Sigmoid colon (tissue), 7 donors: ENCODE measurements at places on chromosomes 12 and 14. TPM values are rescaled to one million over a fixed set of nuclear protein-coding genes. Genes with fewer than 3 reads are reported as not detected.

OR2AP1 gene
- not detected for total RNA-seq

OR4E2 gene
- not detected for total RNA-seq

PSMC6 gene
- total RNA-seq, result 91.7 TPM

PLCZ1 gene
- total RNA-seq, result not detected

GNG2 gene
- 44.2 TPM for total RNA-seq

TBX3 gene
- total RNA-seq, result 9.7 TPM

FOXN4 gene
- 1.9 TPM for total RNA-seq

TEP1 gene
- 24.3 TPM for total RNA-seq

KRT73 gene
- total RNA-seq, result not detected

DNAH10 gene
- not detected for total RNA-seq

STON2 gene
- 13.9 TPM for total RNA-seq

PHC1 gene
- total RNA-seq, result 46.8 TPM

BAG5 gene
- 25.2 TPM for total RNA-seq

MIP gene
- not detected for total RNA-seq

CLEC4C gene
- not detected for total RNA-seq

C12orf50 gene
- total RNA-seq, result not detected

CCDC197 gene
- not detected for total RNA-seq

EIF4B gene
- 537 TPM for total RNA-seq

CEP170B gene
- 16.1 TPM for total RNA-seq

AKAP5 gene
- total RNA-seq, result 0.71 TPM

CNPY2 gene
- 77.1 TPM for total RNA-seq

NUDT14 gene
- total RNA-seq, result 4.1 TPM

SLCO1B1 gene
- not detected for total RNA-seq

R3HDM2 gene
- total RNA-seq, result 28.3 TPM
